ENCODE measurements at places on chromosomes 2 and 18.

- DNase-seq: no peak
Measured at GRCh38 chr2:168210895-168211570, 36.4 kb downstream of the STK39 start.

GRCh38 chr2:39240758-39241157, 3.0 kb downstream of the CDKL4 start:
- DNase-seq: no peak

- no peak for DNase-seq
Measured at GRCh38 chr2:128280901-128281321, 37.8 kb downstream of the HS6ST1 start.

DNA sequence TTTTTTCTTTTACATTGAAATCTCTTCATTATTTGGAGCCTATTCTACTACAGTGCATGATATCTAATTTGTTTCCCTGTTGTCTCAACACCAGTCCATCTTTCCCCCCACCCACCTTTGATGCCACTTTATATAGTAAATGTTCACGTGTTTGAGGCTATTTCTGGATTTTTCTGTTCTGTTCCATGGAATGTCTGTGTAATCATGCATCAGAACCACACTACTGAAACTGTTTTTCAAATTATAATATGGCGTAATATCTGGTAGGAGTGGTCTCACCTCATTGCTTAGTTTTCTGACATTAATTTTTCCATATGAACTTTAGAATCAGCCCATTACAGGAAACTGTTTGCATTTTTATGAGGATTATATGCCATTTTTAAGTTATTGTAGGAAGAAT, 19.1 kb upstream of the NARS1 start:
- no peak for DNase-seq

- DNase-seq: no peak
Measured at GRCh38 chr2:48268671-48269070, 261.3 kb upstream of the STON1 start.

DNA sequence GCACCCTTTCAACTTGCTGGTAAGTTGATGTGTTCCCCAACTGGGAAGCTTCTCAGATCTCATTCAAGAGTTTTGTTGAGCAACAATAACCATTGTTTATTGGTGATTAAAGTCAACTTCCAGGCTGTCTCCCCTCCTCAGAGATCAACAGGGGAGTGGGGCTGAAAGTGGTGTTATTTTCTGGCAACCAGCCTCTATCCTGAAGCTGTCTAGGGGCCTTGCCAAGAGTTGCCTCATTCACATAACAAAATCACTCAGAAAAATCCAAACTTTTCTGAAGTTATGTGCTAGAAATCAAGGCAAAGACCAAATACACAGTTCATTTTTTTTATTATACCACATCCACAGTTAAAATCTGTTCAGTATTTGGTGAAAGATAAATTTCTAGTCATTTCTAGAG, 788.4 kb downstream of the LRRTM4 start:
- no peak for DNase-seq

DNA sequence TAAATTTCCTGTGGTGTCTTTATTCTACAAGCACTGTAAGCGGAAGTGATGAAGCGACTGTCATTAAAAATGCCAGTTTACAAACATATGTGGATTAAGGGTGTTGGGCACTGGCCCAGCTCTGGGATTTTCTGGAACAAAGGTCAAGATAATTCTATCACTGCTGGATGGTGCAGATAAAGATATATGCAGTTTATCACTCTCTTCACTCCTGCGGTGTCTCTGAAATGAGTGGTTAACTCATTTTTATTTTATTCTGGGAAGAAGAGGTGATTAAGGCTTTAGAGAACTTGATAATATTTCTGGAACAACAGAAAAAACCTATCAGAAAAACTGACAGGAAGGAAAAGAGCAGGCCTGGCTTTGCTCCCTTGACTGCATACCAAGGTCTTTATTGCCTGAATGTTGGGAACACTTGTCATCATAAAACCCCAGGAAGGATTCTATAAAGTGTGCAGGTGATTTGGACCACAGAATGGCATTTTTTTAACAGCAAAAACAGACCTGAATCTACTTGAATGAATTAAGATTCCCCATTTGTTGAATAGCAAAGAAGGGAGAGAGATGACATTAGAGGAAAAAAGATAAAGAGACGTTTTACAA, 32.4 kb downstream of the ABCB11 start:
- no peak for DNase-seq
